ENCODE measurements at places on chromosomes 4 and X.

DNA sequence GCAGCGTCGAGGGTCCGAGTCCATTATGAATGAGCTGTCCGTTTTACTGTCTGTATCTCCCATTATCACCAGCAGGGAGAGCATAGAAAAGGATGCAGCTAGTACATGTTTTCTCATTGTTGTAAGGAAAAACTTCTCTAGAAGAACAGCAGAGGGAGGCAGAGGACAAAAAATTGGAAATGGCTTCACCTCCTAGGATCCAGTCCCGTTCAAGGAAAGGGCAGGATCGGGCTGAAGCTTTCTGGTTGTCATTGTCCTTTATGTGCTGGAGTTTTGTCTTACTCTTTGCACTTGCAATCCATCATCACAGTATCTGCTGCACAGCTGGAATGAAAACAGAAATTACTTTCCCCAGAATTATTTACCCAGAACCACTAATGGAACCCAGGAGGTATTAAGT is 14.7 kb downstream of the NDP start:
- DNase-seq, result peak; percentile 54

DNA sequence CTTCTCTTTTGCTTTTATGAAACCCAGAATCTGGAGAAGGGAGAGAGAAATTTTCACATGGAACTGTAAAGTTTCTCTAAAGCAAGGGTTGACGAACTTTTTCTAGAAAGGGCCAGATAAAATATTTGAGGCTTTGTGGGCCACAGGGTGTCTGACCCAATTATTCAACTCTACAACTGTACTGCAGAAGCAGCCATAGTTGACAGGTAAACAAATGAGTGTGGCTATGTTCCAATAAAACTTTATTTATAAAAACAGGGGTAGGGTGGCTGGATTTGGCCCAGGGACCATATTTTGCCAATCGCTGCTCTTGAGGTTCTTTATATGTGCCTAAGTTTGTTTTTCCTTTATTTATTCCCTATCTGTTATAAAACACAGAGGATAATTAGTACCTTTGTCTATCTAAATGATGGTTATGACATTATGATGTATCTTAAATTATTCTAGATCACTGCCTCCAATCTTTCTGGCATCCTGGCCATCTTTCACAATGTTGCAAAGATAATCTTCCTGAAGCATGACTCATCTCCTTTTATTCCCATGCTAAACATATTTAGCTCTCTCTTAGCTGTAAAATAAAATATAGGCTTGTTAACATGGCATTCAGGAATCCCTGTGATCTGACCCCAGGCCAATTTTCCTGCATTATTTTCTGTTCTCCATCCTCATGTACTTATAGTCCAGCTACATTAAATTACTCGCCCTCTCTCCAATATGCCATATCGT is 106.8 kb upstream of the CBLL2 start:
- DNase-seq, result no peak

DNA sequence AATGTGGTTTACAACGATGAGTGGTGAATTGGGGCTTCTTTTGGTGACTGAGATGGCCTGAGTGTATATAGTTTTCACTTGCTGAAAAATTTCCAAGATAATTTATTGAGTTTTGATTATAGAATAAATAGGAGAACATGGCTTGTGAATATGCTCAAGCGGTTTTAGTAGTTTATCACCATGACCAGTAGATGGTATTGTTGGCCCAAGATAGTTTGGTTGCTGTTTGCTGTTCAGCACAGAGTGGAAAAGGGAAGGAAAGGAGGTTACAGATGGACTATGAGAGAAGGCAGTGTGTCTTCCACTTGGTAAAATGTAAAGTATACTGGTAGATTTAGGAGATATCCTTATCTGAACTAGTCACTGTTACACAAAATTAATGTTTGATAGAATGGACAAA is 55.8 kb upstream of the POU4F2 start:
- no peak for DNase-seq

GRCh38 chr4:78525559-78525958 is 26.0 kb upstream of the ANXA3 start:
- no peak for DNase-seq

- no peak for DNase-seq
Measured at GRCh38 chr4:72468904-72469502, 100.0 kb downstream of the ADAMTS3 start.

GRCh38 chr4:108651014-108651791 is 804 bp downstream of the OSTC start:
- no peak for DNase-seq

GRCh38 chr4:113586072-113586471 is 175.5 kb downstream of the CAMK2D start:
- no peak for DNase-seq

GRCh38 chrX:103187953-103188475 is 26.9 kb upstream of the BEX4 start:
- no peak for DNase-seq

GRCh38 chrX:119402588-119402987 is 3.5 kb downstream of the SLC25A43 start:
- no peak for DNase-seq

DNA sequence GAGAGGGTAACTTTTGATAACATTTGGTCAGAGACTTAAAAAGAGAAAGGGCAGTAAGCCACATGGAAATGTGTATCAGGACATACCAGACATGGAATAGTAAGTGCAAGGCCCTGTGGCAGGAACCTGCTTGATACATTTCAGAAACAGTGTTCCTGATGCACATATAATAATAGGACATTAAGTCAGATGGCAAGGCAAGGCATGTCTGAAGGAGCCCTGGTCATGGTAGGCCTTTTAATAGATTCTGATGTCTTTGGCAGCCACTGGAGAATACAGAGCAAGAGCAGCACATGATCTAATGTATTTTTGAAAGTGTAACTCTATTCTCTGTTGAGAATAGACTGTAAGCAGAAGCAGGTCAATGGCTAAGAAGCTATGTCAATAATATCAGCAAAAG is 279.7 kb downstream of the CAMK2D start:
- DNase-seq, result no peak

DNA sequence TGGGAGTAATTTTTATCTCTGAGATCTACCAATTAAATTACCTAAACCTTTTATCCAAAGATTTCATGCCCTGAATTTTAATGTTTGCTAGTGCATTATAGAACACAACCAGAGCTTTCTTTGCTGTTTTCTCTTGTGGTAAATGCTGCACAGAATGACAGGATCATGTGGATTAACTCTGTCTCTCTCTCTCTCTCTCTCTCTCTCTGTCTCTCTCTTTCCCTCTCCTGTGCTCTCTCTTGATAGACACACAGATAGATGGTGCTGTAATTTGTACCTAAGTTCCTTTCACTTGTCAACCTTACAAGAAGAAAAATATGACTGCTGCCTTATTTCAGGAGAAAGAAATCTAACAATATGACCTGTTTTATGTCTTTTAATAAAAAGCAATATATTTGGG is 211.2 kb upstream of the WDFY3 start:
- DNase-seq, result no peak

GRCh38 chr4:13647031-13647430 is 19.5 kb upstream of the BOD1L1 start:
- no peak for DNase-seq

- no peak for DNase-seq
Measured at GRCh38 chr4:3010998-3011397, 47.6 kb downstream of the GRK4 start.

GRCh38 chr4:36772154-36772516 is 472.4 kb upstream of the NWD2 start:
- no peak for DNase-seq

- DNase-seq, result no peak
Measured at GRCh38 chr4:84967243-84967690, 777 bp upstream of the WDFY3 start.

- DNase-seq, result peak; percentile 2
Measured at GRCh38 chrX:111869639-111870034, 6.3 kb upstream of the TRPC5OS start.

DNA sequence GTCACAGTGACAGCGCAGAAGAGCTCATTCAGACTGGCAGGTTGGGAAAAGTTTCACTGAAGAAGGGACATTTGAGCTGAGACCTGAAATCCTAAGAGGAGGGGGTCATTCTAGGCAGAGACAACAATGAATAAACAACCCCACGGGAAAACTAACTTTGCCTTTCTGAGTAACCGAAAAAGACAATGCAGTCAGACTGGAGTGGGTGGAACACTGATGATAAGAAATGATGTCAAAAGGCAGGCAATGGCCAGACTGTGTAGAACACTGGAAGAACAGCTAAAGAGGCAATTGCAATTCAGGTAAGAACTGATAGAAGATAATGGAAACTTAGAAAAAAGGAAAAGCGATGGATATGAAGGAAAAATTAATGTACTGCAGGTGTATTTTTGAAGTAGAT is 73.8 kb downstream of the CHIC2 start:
- no peak for DNase-seq

DNA sequence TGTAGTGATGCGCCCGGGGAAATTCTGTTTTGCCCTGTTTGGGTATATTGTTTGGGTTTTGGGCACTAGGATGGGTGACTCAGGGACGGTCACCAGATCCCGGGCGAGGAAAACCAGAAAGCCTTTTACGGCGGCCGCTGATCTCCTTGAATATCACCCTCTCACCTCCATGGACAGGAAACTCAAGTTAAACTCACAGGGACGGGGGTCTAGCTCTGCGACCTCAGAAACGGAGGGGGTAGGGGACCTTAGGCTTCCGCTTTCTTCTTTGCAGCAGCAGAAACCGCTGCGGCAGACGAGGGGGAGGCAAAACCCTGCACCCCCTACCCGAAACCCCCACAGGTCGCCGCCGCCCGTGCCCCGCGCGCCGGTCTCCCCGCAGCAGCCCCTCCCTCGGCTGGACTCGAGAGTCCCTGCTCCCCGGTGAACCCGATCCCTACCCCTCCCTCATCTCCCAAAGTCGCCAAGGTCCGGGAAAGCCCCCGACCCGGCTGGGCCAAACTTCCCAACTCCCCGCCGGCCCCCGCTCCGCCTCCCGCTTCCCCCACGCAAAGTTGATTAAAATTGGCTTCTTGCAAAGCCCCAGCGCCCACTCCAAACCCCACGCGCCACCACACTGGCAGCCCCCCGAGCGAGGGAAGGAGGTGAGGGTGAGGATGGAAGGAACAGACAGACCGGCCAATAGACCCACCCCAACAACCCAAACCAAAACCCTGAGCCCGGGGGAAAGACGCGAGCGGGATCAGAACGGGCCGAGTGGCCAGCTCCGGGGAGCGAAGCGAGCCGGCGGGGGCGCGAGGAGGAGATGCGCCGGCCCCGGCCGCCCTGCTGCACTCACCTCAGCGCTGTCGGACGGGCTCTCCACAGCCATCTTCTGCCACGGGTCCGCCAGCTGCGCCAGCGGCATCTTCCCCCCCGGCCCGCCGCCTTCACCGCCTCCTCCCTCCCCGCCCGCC is 705 bp downstream of the RPS6KA3 start:
- DNase-seq, result peak; percentile 44

GRCh38 chr4:74366367-74366911 is 1.5 kb downstream of the EREG start:
- DNase-seq, result no peak

- DNase-seq, result no peak
Measured at GRCh38 chr4:60042941-60043340, 1157.2 kb upstream of the ADGRL3 start.

DNA sequence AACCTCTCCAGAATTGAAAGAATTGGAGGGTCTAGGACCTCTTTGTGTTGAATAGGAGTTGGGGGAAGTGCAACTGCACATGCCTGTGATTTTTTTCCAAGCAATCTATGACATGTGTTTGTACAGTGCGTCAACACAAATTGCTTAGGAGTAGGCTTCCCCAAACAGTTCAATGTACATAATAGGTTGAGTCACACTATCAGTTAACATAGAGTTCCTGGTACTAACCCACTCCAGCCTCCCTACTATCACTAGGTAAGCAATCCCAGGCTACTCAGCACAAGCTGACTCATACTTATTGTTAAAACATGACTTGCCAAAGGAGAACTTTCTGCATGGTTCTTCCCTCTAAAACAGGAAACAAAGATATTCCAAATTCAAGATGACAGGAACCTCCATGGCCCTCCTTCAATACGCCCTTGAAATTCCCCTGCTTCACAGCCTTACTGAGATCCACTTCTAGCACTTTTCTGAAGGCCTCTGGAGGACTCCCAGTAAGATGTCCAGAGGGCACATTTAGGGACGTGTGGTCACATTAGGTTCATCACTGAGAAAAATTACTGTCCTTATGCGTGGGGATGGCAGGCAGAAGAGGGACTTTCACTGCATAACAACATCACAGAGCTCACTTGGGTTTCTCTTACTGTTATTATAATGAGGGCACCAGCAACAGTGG is 8.4 kb upstream of the VSIG1 start:
- DNase-seq, result no peak
